NCI-H1436 (cell line): ENCODE measurements at places on chromosomes 7 and 10.

GRCh38 chr7:90094030-90094429, 60.2 kb upstream of the STEAP1 start:
- DNase-seq: no peak

DNA sequence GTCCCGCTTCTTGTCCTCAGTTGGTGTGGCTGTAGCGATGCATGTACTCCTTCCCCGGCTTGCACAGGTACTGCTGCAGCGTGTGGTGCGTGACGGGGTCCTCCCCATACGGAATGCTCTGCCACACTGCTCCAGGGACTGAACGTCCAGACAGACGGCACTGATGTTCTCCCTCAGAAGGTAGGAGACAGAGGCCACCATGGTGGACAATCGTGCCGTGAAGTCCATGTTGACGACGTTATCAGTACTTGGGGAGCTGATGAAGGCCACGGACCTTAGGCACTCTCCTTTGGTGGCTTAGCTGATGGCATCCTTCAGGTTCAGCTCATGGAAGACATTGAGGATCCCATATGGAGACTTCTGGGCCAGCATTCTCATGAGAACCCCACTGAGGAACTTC, 37.4 kb downstream of the AGAP6 start:
- DNase-seq: no peak

DNA sequence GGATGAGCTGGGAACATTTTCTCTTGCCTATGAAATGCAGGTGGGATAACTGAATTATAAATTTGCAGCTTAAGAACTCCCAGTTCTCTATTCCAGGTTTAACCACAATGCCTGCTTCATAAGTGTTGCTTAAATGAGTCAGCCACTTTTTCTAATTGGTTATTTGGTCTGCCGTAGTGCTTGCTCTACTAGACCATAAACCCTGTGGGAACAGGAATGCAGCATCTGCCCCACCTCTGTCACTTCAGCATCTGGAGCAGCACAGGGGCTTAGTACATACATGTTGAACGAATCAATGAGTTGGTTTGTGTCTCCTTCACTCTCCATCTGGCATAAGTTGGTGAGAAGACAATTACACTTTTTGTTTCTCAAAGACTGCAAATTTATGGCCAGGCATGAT, 95.2 kb upstream of the PTER start:
- no peak for DNase-seq

- DNase-seq: no peak
These were observed 164.9 kb downstream of the TMEM178B start for GRCh38 chr7:141238596-141239243.

DNA sequence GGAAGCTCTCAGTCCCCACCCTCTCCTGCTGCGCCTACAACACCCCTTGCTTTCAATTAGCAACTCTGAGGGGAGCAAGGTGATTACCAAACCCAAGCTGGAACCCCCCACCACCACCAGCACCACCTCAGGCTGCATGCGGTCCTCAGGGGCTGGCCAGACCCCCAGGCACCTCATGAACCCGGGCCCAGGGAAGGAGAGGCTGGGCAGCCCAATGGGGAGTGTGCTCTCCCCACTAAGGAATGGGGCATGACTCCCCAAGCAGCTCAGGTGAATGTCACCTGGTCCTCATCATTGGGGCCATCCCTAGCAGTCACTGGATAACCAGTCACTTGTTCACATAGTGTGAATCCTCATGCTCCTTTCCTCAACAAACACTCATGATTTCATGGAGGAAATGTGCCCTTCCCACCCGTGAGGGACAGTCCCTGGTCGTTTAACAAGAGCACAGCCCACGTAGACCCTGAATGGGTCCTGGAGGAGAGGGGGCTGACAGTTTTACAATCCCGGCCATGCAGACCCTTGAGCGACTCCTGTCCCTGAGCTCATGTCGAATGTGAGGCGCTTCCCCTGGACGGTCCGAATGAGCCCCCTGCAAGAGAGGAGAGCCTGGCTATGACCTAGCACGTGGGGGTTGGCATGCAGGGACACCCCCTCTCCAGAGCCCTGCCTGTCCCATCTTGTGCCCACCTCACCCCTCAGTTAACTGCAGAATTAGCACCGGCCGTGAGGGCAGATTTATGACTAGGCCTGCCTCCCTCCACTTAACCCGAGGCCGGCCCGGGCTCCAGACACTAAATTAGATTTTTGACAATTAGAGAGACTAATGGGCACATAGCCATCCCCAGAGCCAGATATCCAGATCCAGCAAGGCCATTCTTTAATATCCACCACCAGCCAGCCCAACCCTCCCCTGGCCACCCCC, 29.1 kb downstream of the POLL start:
- DNase-seq: no peak

- DNase-seq: no peak
These were observed 14.4 kb downstream of the TAS2R41 start for GRCh38 chr7:143492043-143492471.

DNA sequence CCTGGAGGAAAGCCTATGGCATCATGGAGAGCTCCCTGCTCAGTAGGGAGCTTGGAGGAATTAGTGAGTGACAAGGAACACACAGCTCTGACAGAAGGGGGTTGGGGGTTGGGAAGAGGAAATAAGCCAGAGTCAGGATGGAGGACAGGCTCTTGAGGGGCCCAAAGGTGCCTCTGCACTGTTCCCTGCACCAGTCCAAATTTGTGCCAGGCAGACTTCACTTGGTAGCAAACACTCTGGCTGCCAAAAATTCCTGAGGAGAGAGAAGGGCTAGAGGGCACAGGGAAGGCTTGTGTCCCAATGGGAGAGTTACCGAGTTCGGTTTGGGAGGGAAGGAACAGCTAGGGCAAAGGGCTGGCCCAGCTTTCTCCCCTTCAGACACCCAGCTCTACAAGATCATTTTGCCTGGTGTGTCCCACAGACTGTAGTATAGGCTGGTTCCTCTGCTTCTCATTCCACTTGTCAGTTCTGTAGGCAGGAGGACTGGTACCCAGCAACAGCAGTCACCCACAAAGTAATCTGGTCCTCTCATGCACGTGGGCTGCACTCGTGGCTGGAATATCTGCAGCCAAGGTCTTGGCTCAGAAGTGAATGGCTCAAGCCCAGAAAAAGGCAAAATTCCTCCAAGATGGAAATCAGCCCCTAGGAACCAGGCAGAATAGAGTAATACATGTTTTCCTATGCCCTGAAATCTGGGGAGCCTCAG, 8.0 kb upstream of the KCNIP2 start:
- DNase-seq: no peak

DNA sequence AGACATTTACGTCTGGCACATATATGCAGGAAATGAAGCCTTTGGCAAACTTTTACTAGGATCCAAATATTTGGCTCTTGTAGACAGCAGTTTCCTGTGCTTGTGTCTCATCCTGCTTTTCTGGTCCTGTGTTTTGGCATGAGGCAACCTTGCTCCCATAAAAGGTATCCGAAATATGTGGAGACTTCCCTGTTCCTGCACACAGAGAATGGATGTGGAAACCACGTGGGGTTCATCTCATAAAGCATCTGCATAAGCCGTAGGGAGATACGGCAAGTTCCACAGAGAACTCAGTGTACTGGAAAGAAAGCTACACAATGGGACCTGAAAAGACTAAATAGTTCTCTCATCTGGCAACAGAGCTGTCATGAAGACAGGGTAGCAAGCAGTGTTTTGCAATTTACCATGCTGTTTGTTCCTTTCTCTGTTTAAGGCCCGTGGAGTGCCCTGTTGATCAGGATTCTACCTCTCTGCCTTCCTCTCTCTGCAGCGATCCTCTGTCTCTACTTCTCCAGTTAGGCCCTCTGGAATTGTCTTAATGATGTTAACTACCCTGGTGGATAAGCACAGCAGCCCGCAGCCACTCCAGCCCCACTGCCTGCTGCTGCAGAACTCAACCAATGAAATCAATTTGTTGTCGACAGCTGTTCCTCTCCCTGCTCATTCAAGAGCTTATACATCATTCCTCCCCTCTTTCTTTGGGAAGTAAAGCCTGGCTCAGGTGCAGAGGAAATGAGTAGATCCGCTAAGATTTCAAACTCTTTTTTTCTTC, 293.6 kb downstream of the CSTF2T start:
- DNase-seq: no peak

- no peak for DNase-seq
These were observed 22.5 kb downstream of the CALHM2 start for GRCh38 chr10:103429647-103430046.

DNA sequence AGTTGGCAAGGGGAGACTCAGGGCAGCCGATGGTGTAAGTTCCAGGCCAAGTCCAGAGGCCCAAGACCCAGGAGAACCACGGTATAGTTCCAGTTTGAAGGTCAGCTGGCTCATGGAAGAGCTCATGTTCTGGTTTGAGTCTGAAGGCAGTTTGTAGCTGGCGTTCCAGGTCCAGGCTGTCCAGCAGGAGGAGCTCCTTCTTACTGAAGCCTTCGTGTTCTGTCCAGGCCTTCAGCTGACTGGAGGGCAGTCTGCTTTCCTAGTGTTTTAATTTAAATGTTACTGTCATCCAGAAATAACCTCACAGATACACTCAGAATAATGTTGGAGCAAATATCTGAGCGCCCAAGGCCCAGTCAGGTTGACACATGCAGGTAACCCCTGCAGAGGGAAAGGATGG, 4.2 kb downstream of the SUN1 start:
- no peak for DNase-seq

- DNase-seq: no peak
These were observed 185.2 kb upstream of the DGKB start for GRCh38 chr7:15087771-15088170.

DNA sequence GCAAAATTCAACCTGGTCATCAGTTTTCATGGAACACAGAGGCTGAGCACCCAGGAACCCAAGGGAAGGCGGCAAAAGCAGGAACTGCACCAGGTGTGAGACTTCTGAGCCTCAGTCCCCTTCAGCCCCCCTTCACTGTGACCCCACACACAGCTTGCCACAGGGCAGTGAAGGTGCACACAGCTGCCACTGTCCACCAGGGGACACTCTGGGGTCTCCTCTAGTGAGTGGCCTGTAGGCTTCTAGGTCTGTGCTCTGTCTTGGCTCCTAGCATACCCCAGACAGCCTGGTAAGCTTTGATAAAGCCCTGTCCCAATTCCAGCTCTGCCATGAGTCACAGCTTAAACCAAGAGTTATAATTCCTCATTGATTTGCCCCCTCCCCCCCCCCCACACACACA, 12.1 kb downstream of the KCNH2 start:
- DNase-seq: no peak

DNA sequence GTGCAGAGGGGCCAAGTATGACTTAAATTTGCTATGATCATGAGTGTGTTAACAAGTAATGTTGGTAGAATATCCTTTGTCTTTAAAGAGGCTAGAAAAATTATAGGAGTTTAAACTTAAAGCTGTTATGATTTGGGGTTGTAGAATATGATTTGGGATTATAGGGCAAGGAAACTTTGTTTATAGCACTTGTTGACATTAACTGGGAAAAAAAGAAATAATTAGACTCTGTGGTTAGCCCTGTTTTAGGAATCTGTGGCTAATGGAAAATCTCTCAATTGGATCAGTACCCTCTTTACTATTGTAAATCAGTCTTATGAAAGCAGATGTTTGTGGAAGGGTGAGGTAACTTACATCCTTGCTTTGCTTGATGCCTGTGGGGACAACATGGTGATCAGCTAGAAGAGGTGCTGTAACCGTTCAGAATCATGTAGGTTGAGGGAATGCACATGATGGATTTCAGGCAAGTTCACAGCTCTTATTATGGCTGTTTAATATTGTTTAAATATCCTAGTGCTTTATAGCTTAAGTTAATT, 11.1 kb downstream of the ING3 start:
- no peak for DNase-seq

DNA sequence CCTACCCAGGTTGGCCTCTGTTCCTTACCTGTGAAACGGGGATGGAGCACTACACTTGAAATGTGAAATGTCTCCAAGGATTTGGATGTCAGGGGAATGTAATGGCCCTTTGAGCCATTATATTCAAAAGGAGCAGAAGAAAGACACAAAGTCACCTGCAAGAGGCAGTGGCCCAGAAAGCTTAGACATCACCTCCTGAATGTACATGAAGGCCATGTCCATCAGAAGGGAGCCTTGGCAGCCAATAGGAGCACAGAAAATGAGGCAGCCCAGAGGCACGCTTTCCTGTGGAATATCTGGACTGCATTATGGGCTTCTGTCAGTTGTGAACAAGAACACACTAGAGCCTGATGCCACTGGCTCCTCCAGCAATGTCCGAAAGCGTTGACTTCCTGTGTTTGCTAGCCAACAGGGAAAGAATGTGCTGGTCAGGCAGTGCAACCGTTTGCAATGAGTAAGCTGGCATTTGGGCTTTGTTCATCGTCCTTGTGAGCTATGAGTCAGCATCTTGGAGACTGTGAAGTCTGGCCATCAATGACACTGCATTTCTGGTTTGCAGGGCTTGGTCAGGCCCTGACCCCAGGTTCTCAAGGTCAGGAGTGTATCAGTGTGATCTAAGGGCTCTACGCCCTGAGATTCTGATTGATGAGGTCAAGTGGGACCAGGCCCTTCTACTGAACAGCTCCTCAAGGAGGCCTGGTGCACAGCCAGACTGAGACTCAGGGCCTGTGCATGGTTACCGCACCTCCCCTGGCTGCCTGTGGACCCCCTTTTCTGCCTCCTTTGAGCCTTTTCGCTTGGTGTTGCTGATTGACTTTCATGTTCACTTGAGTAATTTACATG, 222.4 kb downstream of the RPS24 start:
- no peak for DNase-seq

GRCh38 chr7:37510043-37510634, 61.5 kb upstream of the ELMO1 start:
- no peak for DNase-seq

GRCh38 chr7:104922182-104923009, 91.6 kb upstream of the KMT2E start:
- no peak for DNase-seq

DNA sequence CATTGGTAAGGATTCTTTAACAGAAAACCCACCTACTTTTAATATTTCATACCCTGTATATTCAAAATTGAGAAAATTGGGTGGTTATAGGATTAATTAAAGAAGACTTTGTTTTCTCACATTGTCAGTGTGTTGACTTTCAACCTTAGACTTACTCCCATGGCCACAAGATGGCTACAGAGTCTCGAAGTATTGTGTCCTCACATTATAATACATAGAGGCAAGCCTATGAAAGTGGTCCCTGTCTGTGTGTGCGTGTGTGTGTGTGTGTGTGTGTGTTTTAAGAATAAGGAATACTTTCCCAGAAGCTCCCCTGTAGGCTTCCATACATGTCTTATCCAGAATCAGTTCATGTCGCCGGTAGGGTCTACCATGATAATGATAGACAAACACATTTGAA, 180.0 kb downstream of the PHF14 start:
- DNase-seq: peak; percentile 0

GRCh38 chr10:132570771-132571649, 33.4 kb downstream of the INPP5A start:
- peak; percentile 23 for DNase-seq

GRCh38 chr7:150340024-150340749, 1.2 kb downstream of the RARRES2 start:
- no peak for DNase-seq

GRCh38 chr10:12705943-12706342, 295.6 kb downstream of the CCDC3 start:
- DNase-seq: no peak

DNA sequence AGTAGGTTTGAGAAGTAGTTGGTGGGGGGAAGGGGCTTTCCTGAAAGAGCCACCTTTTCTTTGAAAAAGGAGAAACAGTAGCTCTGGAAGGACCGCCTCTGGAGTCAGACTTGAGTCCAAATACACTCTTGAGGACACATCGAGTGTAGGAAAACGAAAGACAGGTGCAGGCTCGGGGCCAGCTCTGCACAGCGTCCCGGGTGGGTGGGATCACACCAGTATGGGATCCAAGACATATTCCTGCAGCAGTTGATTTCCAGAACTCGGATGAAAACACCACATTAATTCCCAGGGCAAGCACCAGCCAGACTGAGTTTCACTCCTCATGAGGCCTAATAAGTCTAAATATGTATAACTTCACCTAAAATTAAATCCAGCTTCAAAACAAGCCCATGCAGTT, 61.4 kb downstream of the ASB13 start:
- DNase-seq: no peak

GRCh38 chr7:91135300-91135699, 128.9 kb upstream of the FZD1 start:
- DNase-seq: no peak
